Eye (tissue), 1 donor: ENCODE measurements at places on chromosomes 6 and 20.
A peak's percentile ranks its signal among the peaks of the same experiment; 100 is the strongest.

DNA sequence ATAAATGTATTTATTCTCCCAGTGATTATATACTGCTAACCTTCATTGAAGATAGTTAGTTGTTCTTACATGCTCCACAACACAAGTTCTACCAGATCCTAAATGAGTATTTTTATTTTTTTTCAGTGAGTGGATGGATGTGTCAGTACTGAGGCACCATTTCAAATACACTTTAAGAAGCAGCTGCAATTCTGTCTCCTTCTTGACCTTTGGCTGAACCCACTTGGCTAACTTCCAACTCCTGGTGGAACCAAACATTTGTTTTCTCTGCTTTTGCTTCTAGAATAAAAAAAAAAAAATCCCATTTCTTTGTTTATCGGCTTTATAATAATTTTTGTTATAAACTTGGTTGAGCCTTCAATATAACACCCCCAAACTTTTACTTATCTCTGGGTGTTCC lies 458.3 kb upstream of the MAP3K7 start:
- DNase-seq, result peak; percentile 27

- no peak for DNase-seq
Measured at GRCh38 chr20:1353956-1354355, 25.0 kb upstream of the SDCBP2 start.

GRCh38 chr6:125120054-125120590 lies 33.5 kb upstream of the TPD52L1 start:
- DNase-seq, result no peak

GRCh38 chr20:64161356-64162238 lies 2.7 kb upstream of the MYT1 start:
- peak; percentile 92 for DNase-seq

DNA sequence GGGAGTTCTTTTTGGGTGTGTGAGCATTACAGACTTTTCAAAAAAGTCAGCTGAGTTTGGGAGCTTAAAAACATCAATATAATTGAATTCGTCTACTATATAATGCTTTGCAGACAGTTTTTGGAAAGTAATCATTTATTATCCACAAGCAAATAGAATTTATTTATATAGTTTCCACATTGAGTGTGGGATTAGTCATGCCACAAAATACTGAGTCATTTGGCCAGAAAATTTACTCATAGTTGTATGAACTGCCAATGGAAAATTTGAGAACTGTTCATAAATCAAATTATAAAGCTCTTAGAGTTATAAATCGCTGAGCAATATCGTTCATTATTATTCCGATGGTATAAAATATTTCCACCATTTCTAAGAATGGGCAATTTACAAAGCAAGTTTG lies 5.0 kb downstream of the BEND6 start:
- DNase-seq, result no peak

GRCh38 chr20:36028106-36028808 lies 59.9 kb downstream of the CNBD2 start:
- no peak for DNase-seq

DNA sequence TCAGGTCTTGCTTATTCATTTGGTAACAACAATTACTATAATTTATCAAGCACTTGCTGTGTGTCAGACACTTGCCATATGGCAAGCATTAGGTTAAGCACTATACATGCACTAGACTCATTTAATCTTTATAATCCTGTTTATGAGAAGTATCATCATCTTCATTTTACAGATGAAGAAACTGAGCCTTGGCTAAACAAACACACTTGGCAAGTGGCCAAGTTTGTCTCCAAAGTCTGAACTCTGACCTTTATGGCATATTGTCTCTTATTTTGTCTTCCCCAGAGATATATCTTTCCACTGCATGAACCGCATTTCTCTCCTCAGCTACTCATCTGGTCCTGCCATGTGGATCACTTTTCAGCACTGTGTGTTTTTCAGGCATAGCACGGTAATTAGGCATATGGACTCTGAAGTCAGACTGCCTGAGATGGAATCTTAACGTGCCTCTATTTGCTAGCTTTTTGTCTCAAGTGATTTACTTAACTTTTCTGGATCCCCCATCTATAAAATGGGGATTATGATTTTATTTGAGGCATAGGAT lies 4.7 kb downstream of the ADGRF5 start:
- DNase-seq, result peak; percentile 21

- peak; percentile 72 for DNase-seq
Measured at GRCh38 chr20:58981628-58982364, 740 bp downstream of the NELFCD start.

- no peak for DNase-seq
Measured at GRCh38 chr6:53412751-53413150, 64.0 kb upstream of the ELOVL5 start.

GRCh38 chr20:15922556-15922955 lies 650.7 kb downstream of the KIF16B start:
- DNase-seq, result no peak

DNA sequence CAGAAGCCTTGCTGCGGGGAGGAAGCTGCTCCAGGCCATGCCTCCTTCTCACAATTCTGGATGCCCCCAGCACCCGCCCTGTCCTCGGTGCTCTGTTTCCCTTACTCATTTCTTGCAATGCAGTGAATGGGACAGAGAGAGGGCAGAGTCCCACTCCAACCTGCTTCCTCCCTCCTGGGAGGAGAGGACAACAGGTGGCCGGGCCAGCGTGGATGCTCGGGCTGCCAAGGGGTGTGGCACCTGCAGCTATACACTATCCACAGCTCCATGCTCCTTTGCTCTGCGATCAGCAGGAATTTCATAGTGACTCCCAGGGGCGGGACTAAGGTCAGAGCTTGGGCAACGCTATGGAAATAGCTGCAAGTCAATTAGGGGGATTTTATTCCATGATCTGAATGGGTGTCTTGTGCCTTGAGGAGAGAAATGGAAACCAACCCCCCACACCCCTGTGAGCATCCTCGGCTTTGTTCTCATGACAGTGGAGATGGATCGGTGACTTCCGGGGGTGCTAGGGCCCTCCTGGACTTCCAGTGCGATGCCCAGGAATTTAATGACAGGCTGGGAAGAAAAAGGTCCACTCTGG lies 192.5 kb downstream of the MYLK4 start:
- DNase-seq, result no peak

DNA sequence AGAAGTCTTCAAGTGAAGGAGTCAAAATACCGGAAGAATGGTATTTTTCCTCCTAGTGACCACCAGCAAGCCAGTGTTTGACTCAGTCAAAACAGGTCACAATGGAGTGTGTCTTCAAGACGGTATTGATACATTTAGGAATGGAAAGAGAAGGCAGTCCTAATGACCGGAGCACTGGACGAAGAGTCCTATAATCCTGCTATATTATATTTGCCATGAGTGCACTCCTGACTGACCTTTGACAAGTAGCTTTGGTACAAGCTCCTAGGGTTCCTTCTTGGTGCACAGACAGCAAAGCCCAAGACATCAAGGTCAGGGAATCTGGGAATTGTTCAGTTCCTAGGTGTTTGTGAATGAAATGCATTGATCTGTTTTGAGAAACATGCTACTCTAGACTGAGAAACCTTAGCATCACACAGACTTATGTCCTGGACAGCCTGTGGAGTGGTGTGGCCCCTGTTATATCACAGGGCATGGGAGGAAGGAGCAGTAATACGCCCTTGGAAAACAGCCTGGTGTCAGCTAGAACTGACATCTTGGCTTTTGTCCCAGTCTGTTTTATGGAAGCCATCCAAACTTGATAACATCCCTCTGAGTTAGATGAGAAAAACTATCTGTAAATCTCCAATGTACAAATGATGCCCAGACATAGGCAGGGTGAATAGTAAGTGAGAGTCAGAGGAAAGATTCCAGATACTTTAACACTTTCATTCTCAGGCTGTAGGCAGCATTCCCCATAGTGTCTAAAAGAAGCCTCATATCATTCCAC lies 18.5 kb downstream of the NOX3 start:
- peak; percentile 21 for DNase-seq

GRCh38 chr6:139711804-139712585 lies 337.5 kb upstream of the CITED2 start:
- peak; percentile 24 for DNase-seq

DNA sequence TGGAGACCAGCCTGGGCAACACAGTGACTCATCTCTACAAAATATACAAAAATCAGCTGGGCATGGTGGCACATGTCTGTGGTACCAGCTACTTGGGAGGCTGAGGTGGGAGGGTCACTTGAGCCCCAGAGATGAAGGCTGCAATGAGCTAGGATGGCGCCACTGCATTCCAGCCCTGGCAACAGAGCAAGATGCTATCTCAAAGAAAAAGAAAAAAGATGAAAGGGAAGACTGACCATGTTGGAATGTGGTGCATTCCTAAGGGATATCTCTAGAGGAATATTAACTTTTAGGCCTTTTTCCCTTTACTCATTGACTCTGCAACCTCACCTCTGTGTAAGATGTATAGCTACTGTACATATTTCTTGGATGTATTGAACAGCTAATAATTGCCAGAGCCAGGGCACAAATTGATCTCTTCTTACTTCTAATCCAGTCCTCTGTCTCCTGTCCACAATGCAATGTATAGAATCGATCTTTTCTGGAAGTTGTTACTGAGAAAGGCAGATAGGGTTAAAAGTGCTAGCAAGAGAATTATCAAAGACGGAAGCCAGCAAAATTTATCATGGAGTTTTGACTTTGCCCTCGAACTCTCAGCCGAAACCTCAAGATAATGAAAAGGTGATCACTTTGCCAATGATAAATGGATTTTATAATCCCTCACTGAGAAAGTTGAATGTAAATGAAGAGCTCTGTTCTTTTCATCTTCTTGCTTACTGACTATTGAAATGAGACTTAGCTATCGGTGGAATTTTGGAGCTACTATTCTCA lies 46.3 kb downstream of the GCNT2 start:
- DNase-seq, result no peak

- no peak for DNase-seq
Measured at GRCh38 chr6:52244400-52244799, at the start of gene IL17F. IL17F (minus strand) TSS chr6:52244500; CDS start chr6:52244429, 71 bp downstream.

DNA sequence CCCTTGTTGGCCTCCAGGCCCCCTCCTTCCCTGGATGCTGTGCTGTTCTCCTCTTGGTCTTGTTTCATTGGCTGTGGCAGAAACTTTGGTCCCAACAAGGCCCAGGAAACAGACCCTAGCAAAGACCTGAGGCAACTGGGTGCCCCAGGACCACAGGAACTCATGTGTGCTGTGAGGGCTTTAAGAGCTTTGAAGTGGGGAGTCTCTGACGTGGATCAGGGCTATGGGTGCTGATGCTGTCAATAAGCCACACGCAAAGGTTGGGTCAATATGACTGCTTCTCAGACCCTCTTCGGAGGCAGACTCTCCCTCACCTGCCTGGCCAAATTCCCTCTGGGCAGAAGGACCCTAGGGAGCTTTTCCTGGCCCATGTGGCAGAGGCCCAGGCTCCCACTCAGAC lies 91.5 kb upstream of the MLN start:
- DNase-seq, result no peak

- DNase-seq, result peak; percentile 30
Measured at GRCh38 chr6:125940247-125941041, 16.1 kb upstream of the HINT3 start.

DNA sequence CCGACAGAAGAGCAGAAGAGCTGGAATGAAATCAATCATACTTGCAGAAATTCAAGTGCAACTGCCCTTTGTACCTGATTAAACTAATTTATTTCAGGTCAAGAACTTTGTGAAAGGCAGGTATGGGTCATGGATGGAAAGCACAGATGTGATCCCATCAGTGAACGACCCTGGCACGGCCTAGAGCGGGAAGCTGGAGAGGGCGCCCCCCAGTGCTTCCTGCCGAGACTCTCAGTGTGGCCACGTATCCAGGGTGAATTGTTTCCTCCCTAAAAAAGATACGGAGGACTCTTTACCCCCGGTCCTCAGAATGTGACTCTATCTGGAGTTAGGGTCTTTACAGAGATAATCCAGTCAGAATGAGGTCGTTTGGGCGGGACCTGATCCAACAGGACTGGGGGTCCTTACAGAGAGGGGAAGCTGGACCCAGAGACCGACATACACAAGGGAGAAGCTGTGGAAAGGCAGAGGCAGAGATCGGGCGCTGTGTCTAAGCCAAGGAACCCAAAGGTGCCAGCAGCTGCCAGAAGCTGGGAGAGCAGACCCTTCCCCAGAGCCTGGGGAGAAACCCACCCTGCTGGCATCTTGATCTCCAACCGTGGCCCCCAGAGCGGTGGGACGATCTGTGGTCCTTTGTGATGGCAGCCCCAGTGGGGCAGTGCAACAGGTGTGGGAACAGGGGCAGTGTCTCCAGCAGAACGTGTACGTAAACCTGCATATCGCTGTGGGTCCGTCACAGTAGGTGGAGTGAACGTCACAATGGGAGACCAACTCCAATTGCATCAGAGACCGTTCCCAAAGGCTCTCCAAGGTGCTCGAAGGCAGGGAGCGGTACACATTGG lies 91.9 kb downstream of the TAF4 start:
- DNase-seq, result no peak

DNA sequence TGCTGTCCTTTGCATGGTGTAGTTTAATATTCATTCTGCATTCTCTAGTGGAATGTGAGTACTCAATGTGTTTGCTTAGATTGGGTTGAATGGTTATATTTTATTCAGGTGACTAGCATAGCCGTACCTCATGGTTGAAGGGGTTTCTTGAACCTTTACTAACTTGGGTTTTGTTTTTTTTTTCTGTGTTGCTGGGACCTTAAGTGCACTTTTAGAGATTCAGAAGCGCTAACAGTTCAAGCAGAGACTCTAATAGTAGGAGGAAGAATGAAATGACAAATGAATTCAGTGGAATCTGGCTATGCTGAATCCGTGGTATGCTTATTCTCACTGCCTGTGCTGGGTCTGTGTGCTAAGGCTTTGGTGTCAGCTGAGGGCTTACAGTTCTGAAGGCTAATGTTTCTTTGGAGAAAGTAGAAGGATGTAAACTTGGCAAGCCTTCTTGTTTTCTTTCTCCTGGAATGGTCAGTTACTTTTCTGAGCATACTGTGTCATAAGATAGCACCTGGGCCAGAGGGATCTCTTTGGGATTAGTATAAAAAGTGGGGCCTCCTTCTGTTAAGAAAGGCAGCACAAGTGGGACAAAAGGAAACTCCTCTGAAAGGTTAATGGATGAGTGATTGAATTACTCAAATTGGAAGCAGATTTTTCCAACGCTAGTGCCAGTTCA lies 28.7 kb downstream of the RNF144B start:
- peak; percentile 49 for DNase-seq

- no peak for DNase-seq
Measured at GRCh38 chr6:119205911-119206618, 127.6 kb upstream of the FAM184A start.

- peak; percentile 66 for DNase-seq
Measured at GRCh38 chr20:64069614-64070243, 6.7 kb downstream of the TCEA2 start.

GRCh38 chr6:160791459-160791858 lies 89.4 kb downstream of the PLG start:
- DNase-seq, result no peak

- no peak for DNase-seq
Measured at GRCh38 chr20:17681726-17682102, 328 bp downstream of the RRBP1 start.
